ENCODE measurements at places on chromosomes 3 and 15.

- DNase-seq: peak; percentile 68
Measured at GRCh38 chr3:128481438-128481942, 11.5 kb downstream of the GATA2 start.

DNA sequence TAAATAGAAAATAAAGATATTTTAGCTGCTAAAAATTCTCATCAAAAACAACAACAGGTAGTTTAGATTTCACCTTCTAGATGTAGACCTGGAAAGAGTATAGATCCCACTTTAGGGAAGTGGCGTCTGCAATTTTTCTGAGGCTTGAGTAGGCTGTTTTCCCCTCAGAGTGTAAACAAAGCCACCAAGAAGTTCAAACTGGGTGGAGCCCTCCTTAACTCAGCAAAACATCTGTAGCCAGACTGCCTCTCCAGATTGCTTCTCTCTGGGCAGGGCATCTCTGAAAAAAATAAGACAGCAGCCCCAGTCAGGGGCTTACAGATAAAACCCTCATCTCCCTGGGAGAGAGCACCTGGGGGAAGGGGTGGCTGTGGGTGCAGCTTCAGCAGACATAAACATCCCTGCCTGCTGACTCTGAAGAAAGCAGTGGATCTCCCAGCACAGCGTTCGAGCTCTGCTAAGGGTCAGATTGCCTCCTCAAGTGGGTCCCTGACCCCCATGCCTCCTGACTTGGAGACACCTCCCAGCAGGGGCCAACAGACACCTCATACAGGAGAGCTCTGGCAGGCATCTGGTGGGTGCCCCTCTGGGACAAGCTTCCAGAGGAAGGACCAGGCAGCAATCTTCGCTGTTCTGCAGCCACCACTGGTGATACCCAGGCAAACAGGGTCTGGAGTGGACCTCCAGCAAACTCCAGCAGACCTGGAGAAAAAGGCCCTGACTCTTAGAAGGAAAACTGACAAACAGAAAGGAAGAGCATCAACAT, 259.6 kb downstream of the STXBP5L start:
- no peak for DNase-seq

- DNase-seq: no peak
Measured at GRCh38 chr15:74123131-74123429, 7.3 kb upstream of the ISLR2 start.

DNA sequence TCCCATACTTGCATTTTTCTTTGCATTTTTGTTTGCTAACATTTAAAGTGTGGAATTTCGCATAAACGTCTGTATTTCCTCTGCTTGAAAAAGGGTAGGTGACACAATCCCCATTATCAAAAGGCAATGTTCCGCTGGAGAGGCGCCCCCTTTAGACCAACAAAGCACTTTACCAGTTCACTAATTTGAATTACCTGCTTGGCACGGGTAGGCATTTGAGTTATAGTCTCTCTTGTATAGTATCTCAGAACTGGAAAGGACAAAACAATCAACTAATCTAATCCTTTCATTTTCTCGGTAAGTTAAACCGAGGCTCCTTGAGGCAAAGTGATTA, 775 bp upstream of the CCDC39 start:
- DNase-seq: no peak

- DNase-seq: no peak
Measured at GRCh38 chr15:47445723-47446392, 271.4 kb upstream of the SEMA6D start.

DNA sequence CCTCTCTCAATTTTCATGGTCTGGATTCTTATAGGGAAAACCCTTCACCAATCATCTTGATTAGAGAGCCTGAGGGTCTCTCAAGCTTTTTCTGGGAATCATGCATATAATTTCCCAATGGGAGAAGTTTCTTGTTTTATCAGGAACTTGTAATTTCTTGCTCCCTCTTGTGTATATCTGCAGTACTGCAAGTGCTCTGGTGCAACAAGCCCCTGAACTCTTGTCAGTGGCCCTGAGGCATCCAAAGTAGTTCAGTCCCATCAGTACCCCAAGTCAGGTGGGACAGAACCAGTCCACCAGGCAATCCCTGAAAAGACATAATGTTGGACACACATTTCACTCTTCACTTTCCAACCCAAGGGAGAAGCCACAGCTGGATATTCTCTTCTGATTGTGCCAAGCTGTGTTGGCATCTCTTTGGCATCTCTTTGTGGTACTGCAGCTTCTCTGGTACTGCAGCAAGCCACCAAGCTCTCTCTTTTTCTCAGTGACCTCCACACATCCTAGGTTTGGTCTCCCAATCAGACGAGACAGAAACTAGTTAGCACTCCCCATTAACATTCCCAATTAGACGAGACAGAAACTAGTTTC, 214.5 kb downstream of the ZIC4 start:
- no peak for DNase-seq

- no peak for DNase-seq
Measured at GRCh38 chr15:69536726-69537512, 84.3 kb downstream of the RPLP1 start.

DNA sequence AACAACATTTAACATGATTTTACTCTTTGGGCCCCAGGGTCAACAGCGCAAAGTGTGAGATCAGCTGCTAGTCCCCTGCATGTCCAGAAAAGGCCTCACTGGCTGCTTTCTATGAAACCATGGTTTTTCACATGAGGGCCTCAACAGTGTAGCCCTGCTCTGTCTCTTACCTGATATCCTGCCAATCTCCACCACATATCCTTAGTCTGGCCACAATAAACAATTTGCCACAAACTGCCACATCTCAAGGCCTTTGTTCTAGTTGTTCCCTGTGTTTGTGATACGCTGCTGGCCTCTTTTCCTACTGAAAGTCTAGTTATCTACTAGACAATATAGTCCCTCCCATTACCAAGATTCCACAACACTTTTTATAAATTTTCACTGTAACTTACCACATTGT, 17.7 kb downstream of the VPS39 start:
- no peak for DNase-seq

GRCh38 chr3:129001101-129001805, at the start of gene EFCC1:
TSS of gene EFCC1 (plus strand) at chr3:129001304. CDS start at chr3:129001629, 325 bp downstream.
- peak; percentile 90 for DNase-seq

DNA sequence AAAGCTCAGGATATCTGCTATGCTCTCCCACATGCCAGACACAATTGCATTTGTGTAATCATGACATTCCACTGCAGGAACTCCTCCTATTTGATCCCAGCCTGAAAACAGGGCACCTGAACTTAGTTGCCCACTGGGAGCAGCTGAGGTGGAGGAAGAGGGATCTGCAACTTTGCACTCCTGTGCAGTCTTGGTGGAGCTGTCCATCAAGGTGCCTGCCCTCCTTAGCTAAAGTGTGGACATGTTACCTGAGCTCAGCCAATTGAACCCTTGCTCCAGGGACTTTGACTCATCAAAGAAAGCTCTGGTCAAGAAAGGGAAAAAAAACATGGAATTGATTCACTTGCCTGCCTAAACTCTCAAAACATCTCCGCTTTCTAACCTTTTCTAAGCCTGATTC, 33.3 kb upstream of the TUBGCP5 start:
- no peak for DNase-seq

DNA sequence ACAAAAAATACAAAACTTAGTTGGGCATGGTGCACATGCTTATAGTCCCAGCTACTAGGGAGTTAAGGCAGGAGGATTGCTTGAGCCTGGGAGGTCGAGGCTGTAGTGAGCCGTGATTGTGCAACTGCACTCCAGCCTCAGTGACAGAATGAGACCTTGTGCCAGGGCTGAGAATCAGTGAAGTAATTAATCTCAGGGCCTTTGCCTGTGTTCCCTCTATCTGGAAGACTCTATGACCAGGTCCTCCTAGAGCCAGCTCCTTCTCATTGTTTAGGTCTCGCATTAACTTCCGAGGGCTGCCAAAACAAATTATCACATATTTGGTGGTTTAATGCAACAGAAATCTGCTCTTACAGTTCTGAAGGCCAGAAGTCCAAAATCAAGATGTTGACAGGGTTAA, 41.4 kb upstream of the FLNB start:
- no peak for DNase-seq

DNA sequence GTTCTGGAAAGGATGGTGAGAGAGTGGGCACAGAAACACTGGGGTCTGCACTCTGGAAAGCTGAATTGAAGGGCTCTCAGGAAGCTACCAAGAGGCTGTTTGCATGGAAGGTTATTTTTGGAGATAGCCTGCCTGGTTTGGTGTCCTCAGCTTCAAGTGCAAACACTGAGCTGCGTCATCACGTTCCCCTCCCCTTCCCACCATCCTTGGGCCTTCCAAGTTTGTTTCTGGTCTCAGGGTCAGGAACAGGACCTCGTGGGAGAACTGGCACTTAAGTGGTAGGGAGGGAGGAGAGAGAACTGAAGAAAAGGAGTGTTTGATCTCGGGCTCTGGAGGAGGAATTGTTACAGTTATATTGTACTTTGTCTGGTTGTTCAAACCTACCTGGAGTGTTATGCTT, 10.6 kb downstream of the ST6GAL1 start:
- DNase-seq: no peak

DNA sequence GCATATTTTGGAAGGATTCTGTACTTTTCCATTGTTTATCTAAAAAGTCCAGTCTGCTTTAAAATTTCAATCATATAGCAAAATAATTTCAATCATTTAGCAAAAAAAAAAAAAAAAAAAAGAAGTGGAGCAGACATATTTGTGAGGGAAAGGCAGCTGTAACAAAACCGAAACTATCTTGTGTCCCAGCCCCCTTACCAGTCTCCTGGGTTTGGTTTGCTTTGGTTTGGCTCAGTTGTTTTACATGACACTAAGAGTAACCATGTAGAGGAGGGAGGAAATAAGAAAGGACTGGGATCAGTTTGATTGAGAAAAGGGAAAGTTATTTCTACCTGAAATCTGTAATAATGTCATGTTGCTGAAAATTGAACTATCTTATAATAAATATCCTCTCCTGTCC, 158.8 kb upstream of the GADL1 start:
- DNase-seq: no peak

- no peak for DNase-seq
Measured at GRCh38 chr15:58469432-58470353, 37.9 kb downstream of the LIPC start.

DNA sequence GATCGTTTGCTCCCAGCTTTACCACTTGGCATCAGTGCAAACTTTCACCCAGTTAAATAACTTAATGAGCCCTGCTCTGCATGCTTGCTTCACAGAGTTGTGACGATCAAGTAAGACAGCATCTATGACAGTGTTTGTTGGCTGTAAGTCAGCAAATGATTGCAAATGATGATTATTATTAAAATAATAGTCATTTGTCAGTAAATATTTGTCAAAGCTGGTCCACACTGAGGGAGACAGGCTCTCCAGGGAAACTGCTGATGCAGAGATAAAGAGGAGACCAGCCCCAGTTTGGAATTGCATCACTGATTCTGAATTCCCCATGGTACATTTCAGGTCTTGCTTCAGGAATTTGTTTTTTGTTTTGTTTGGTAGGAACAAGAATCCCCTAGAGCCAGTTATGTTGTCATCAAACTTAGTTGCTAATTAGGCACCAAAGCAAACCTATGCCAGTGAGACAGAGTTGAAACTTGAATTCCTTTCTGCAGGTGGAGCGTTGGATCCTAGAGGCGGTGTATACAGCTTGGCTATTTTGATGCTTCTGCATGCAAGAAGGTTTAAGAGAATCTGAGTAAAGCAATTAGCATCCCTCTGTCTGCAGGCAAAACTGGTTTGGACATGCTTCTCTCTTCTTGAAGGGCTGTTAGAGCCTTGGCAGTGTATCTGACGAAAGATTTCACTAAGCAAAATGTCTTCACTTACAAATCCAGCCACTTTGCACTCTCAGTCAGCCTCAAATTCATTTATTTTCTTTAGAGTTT, 338.6 kb upstream of the TPRG1 start:
- DNase-seq: no peak

DNA sequence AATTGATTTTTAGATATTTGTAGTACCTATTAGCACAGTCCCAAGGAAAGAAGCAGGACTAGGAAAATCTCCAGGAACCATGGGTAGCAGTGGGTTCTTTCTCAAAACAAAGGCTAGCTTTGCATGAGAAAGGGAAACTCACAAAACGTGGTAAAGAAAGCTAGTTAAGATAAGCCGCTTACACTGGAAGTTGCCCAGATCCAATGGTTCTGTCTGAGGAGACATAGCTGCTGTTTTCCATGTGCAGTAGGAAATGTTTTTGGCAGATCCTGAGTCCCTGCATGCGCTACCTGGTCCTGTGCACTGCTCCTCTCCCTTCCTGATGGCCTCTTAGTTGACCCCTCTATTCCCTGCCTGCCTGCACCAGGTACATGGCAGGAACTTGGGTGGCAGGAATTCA, 60.4 kb downstream of the TFG start:
- DNase-seq: no peak

All from Right ventricle myocardium inferior (tissue), 1 donor.